ENCODE measurements at places on chromosomes 6 and 20.
A peak's percentile ranks its signal among the peaks of the same experiment; 100 is the strongest.

DNA sequence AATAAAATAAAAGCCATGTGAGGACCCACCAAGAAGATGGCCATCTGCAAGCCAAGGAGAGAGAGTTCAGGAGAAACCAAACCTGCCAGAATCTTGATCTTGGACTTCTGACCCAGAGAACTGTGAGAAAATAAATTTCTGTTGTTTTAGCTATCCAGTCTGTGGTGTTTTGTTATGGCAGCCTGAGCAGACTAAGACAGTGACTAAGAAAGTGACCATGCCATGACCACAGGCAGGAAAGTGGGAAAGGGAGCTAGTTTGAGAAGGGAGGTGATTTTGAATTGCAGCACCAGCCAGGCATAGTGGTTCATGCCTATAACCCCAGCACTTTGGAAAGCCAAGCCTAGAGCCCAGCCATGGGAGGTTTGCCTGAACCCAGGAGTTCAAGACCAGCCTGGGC lies 21.9 kb upstream of the C6orf62 start:
- DNase-seq = no peak

- DNase-seq = no peak
Observed at GRCh38 chr6:71599359-71599758, 287.0 kb upstream of the RIMS1 start.

GRCh38 chr20:1938464-1939269 lies 43.5 kb downstream of the SIRPA start:
- no peak for DNase-seq

DNA sequence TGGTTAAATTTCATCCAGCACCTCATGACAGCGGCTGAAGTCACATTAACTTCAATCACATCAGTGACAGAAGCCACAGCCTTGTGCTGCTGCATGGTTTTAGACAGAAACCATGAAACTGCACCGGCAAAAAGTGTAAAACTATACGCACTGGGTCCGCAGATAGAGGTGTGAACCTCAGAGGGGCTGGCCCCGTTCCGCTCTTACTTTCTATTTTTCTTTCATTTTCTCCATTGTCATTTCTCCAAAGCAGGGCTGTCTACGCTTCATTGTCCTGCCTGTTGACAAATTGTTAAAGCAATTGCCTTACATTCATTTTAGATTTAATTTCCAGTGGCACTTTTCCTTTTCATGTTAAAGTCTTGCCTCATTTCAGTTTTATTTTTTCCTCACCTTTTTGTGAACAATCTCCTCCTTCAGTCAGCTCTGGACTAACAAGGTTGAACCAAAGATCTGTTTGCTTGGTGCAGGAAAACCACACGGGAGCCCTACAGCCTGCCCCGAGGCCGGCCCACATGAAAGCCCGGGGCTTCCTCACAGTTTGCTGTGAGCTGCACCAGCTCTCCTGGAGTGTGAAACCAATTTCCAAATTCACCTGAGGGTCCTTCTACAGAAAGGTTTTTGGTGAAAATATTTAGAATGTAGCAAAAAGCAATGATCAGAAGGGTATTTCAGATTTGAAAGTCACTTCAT lies 63.7 kb downstream of the PRR18 start:
- no peak for DNase-seq

DNA sequence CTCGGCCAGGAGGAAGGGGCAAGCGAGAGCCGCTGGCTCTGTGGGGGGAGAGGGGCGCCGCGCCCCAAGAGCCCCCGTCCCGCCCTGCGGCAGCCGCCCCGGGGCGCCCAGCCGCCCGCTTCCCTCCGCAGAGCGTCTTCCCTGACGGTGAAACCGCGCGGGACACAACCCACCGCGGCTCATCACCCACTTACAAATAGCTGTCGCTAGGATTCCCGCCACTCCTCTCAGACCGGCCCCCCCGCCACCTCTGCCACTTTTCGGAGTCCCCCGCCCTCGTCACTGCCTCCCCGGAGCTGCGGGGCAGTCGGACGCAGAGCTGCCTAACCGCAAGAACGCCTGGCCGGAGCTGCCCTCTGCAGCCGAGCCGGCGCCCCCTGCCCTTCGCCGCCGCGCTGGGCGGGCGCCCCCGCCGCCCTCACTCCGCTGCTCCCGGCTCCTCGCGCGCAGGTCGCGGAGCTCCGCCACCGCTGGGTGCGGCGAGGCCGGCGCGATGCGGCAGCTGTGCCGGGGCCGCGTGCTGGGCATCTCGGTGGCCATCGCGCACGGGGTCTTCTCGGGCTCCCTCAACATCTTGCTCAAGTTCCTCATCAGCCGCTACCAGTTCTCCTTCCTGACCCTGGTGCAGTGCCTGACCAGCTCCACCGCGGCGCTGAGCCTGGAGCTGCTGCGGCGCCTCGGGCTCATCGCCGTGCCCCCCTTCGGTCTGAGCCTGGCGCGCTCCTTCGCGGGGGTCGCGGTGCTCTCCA lies at the start of gene SLC35D3:
Gene SLC35D3, plus strand, starts transcription at position 366 of the 749 bp plus-strand sequence. Its CDS starts 128 bp downstream, at position 494.
- peak; percentile 52 for DNase-seq

GRCh38 chr20:59948212-59948611 lies 8.0 kb downstream of the FAM217B start:
- no peak for DNase-seq

- no peak for DNase-seq
Observed at GRCh38 chr6:9485992-9486391, 928.9 kb downstream of the TFAP2A start.

- DNase-seq = no peak
Observed at GRCh38 chr6:87101067-87101466, 6.2 kb upstream of the CGA start.

DNA sequence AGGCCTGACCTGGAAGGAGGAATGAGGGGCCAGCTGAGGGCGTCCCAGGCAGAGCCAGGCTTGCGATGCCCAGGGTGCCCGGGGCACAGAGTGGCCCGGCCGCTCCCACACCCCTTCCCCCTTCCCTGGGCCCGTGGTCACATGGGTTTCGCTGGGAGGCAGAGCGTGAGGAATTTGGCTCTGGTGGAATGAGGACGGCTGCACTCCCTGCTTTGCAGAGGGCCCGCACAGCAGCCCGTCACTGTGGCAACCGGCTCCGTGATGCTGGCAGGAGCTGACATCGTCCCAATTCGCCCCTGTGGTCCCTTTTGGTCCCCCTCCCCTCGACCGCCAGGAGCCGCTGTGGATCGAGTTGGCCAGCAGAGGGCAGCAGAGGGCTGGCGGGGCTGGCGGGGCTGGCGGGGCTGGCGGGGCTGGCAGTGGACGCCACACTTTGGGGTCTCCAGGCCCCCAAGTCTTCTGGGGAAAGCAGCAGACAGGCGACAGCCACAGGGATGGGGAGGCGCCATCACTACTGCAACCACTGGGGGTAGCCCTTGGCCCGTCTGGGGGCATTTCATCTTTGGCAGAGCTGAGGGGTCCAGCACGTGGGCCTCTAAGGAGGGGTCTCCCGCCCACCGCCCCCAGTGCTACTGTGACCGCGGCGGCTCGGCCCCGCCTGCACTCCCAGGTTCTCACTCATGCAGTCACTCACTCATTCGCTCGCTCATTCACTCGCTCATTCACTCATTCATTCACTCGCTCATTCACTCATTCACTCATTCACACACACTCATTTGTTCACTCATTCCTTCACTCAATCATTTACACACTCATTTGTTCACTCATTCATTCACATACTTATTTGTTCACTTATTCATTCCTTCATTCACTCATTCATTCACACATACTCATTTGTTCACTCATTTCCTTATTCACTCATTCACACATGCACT lies 49.7 kb upstream of the BHLHE23 start:
- peak; percentile 77 for DNase-seq

DNA sequence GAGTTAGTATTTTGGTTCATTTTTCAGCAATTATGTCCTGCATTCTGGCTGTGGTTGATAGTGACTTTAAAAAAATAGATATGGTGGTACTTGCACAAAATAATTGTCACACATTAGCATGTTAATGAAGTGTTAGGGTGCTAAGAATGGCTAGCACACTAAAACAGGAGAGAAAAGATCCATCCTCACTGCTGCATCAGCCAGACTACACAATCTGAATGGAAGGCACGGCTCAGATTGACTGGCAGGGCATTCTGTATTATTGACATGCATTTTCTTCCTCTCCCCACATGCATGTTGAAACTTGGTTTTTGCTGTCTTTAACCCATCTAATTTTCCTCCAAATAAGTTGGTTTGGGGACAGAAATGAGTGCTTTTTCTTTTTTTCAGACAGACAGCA lies 306.3 kb downstream of the PRL start:
- DNase-seq = no peak

DNA sequence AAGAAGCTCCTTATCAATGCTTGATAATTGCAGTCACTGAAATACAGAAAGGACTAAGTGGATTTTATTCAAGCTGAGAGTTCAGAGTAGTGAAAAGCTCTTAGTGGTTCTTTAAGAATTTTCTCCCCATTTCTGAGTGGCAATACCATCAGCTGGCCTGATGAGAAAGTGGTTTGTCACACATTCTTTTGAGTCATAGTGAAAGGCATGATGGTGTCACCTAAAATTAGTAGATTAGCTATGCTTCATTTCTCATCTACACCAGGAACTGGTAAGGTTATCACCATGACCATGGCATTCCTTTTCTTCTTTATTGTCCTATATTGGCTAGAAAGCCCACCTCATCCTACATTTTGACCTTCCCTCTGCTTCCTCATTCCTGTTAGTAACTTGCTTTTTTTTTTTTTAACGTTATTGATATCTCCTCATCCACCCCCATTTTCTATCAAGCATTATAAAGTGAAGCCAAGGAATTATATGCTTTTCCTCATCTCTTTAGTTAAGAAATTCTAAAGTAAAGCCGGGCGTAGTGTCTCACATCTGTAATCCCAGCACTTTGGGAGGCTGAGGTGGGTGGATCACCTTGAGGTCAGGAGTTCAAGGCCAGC lies 67.4 kb upstream of the LOC128125822 start:
- no peak for DNase-seq

DNA sequence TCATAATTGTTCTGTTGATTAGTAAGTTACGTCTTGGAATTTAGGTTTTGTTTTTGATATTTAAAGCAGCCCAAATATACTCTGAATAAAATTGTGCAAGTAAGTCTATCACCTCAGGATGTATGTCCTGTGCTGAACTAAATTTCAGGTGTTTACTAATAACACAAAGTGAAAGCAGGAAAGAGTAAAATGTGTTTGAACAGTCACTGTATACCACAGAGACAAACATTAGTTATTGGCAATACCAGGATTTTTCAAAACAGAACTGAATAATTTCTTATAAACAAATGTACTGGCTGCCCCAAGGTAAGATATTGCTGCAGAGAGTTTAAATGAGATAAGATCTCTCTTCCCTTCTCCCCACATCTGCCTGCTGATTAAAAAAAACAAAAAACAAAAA lies 404.7 kb upstream of the RUNX2 start:
- DNase-seq = no peak

DNA sequence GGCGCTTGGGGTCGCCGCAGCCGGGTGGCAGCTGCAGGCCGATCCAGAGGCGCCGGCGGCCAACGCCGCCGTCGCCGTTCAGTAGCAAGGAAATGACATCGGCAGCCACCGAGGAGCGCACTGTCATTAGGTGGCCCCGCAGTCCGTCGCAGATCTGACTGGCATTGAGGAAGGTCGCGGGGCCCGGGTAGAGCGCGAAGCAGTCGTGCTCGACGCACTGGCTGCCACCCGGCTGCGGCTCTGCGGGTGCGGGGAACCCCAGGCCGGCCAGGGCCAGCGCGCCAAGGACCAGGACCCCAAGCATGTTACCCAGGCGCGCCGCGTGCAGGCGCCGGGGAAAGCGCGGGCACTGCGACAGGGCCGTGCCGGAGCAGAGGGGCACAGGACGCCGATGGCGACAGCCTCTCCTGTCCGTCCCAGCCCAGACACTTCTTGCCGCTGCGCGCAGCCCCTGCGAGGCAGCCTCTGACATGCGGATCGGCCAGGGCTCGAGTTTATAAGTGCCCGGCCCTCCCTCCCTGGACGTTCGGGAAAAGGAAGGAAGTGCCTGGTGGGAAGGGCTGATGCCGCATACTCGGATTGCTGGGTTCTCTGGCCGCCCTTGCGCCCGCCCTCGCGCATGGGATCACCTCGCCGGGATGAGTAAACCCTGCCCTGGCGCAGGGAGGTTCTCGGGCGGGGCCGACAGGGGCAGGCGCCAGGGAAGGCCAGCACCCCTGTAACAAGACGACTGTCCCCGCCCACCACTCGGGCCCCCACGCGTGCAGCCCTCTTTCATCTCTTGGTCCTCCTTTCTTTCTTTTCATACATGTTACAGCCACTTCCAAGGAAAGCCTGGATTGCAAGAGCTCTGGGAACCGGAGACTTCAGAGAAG lies at the start of gene THBD:
Gene THBD, minus strand, starts transcription at position 472 of the 875 bp plus-strand sequence. Its CDS starts 168 bp downstream, at position 304.
- peak; percentile 78 for DNase-seq

DNA sequence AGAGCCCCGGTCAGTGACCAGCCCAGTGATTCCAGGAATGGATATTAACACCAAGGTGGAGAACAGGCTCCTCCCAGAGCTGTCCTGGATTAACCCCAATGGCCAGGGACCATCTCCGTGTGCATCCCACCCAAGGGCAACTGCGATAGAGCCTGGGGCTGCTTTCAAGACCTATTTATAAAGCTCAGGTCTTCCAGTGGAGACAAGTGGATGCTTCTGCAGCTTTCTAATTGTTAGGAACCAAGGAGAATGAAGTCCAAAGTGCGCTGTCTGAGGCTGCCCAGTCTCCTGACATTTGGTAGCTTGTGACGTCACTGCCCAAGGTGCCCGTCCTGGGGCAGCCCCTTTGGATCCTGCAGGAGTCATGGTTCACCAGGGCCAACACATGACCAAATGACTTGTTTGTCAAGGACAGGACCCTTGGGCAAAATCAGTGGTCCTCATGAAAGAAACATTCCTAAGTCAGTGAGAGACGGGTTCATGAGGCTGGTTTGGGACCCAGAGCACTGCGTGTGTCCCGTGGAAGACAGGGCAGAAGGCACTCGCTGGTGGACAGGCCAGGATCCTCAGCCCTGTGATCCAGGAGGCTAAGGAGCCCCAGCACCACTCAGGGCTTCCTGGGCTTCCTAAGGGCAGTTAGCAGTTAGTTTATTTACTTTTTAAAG lies 174.9 kb downstream of the ANKRD60 start:
- no peak for DNase-seq

DNA sequence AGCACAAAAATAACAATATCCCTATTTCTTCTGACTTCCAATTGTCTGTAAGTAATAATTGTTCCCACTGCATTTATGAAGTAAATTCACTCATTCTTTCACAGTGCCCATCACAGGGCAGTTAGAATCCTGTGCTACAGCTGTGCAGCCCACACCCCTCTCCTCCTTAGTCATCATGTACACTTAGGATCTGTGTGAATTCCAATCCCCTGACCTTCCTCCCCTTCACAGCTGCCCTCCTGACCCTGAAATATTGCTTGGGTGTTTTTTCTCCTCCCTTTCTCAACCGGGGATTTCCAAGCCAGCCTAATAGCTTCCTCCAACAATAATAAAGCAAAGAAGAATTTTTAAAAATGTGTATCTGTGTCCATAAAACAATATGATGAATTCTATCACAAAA lies 91.5 kb upstream of the BEND6 start:
- DNase-seq = peak; percentile 62

DNA sequence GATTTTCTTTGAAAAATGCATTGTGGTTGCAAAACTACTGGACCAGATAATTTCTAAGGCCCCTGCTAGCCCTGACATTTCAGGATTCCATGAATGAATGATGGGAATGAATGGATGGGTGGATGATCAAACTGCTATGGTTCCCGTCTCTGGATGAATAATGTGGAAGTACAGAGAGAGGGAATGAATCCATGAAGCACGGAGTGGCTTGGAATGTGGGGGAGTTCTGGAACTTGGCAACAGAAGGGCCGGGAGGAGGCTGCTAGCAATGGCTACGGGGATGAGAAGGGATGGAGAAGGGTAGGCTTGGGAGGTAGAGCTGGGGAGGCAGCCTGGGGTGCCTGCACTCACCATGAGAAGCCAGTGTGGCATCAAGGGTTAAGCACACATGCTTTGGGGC lies 84.8 kb downstream of the NCR2 start:
- no peak for DNase-seq
